ENCODE measurements at places on chromosomes 4 and X.

GRCh38 chr4:11468901-11469300 lies 40.2 kb upstream of the HS3ST1 start:
- DNase-seq: no peak

- DNase-seq: no peak
These were observed 965 bp downstream of the TCEAL4 start for GRCh38 chrX:103586314-103586646.

DNA sequence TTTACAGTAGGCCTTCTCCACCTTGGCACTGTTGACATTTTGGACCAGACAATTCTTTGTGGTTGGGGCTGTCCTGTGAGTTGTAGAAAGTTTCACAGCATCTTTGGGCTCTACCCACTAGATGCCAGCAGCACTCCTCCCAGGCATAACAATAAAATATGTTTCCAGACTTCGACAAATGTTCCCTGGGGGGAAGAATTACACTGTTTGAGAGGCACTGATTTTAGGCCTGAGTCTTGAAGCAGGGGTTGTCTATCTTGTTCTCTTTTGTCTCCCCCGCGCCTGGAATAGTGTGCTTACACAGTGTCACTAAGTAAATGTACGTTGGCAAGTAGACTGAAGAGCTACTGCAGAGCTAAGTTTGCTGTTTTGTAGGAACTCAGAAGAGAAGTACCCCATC lies 254.4 kb upstream of the BOD1L1 start:
- DNase-seq: no peak

GRCh38 chr4:874056-874455 lies 48.1 kb upstream of the CPLX1 start:
- no peak for DNase-seq

GRCh38 chrX:52608961-52609360 lies 45.7 kb downstream of the SSX7 start:
- no peak for DNase-seq

GRCh38 chr4:6446538-6447451 lies 25.6 kb downstream of the PPP2R2C start:
- no peak for DNase-seq

All from CD4-positive, alpha-beta T cell treated with Interleukin-12 subunit alpha and Interleukin-12 subunit beta, for 1 hour (primary cell).